ENCODE measurements at places on chromosomes 1 and 21. TPM values are rescaled to one million over a fixed set of nuclear protein-coding genes. Genes with fewer than 3 reads are reported as not detected.

Gene EDARADD
- total RNA-seq, result 0.20 TPM

Gene TRIM63
- total RNA-seq, result 0.20 TPM

Gene INTS7
- 5.2 TPM for total RNA-seq

GRCh38 chr1:248045209-248045608 is 1.4 kb upstream of the OR2L3 start:
- no peak for DNase-seq

DNA sequence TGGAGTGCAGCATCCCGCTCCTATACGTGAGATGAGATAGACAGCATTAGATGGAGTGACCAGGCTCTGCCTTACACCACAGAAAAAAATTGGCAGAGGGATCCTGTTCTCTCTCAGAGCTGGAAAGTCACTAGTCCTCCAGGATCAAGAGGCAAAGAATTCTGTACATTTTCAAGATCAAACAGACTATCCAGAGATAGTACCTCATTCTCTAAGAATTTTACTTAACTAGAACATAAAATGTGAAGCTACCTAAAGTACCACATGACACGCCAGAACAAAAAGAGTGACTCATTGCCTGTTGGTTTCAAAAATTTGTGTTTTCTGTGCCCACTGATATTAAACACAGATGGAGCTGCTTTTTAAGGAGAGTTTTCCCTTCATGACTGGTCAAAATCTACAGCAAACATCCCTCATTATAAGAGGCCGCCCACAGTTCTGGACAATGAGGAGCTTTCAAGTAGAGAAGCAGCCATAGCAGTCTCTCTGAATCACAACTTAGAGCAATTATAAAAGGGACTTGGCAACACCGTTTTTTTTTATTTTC is 32.3 kb downstream of the CD160 start:
- no peak for DNase-seq

GRCh38 chr1:57770772-57771171 is 346.9 kb upstream of the DAB1 start:
- no peak for DNase-seq

- DNase-seq, result no peak
Measured at GRCh38 chr1:159205225-159205624, 550 bp downstream of the ACKR1 start.

DNA sequence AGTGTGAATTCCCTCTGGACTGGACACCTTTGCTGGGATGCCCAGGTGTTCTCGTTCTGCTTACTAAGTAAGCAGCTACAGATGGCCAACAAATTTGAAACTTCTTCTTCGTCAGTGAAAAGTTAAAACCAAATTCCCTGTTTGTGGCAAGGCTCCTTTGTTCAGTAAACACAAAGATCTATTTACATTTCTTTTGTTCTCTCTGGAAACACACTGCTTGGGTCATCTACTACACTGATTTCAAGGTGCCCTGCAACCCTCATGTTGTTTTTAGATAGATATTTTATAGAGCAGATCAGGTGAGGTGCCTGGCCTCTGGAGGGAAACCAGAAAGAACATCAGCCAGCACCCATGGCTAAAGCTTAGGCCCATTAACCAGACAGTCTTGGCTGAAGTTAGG is 157.2 kb upstream of the UBE2U start:
- no peak for DNase-seq

DNA sequence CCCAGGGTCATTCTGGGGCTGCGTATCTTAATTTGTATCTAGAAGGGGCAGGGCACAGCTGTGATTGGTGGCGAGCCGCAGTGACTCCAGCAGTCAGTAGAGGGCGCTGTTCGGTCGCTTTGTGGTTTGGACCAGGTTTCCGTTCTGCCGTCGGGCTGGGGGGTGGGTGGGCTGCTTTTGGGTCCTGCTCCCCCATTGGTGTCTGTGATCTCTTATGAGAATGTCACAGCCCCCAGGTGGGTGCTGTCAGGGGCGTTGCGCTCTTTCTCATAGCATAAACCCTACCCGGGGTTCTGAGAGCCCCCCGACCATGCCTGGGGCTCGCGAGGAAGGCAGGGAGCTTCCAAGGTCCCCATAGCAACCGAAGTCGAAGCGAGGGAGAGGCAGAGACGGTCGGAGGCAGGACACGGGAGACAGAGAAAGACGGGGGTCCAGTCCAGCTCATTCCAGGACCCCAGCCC is 5.4 kb downstream of the TFF3 start:
- DNase-seq, result no peak

- no peak for DNase-seq
Measured at GRCh38 chr1:75731881-75732280, 7.4 kb downstream of the ACADM start.

DNA sequence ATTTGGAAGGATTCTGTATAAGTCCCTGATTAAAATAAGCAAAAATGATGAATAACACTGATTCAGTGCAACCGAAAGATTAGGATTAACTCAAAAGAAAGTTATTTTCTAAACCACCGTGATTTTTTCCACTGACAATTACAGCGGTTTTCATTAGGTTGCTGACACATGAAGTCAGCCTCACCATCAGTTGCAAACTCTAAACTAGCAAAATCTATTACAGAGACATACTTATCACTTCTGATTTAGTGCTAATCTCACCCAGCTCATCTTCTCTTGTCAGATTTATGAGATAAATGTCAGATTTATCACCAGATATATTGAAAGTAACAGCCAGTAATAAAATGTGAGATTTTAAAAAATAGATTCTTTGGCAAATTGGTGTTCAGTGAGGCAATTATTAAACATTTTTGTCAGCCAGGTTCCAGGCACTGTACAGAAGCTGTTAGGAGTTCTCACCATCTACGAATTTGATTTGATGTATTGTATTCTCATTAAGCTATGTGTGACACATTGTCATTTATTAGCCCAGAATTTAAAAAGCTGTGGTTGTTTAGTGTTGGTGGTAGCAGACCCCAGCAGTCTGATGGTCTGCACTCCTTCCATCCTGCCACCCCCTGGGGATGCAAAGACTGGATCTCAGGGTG is 37.3 kb upstream of the LGALS8 start:
- no peak for DNase-seq

DNA sequence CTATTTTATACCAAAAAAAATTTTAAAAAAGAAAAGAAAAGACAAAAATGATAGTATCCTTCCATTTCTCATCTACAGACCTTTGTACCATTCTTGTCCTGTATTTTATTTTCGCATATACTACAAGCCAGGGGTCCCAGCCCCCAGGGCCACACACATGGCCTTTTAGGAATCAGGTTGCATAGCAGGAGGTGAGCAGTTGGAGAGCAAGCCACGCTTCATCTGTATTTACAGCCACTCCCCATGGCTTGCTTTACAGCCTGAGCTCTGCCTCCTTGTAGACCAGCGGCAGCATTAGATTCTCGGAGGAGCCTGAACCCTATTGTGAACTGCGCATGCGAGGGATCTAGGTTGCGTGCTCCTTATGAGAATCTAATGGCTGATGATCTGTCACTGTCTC is 39.8 kb downstream of the RASSF5 start:
- no peak for DNase-seq

DNA sequence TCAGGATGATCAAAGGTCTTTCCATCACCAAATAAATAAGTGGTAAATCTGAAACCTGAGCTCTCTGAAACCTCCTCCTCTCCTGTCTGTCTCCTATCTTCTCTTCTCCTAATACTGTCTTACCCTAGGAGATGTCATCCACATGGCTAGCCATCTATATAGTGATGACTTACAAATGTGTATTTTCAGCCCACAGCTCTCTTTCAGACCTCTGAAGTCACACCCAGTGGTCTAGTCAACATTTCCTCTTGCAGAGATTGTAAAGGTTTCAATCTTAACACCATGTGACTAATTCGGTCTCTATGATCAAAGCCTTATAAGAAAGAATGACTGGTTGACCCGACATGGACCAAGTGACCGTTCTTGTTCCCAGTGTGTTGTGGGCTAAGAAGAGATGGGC is 63.1 kb upstream of the DPT start:
- DNase-seq, result no peak
